ENCODE measurements at places on chromosomes 4 and X. TPM values are rescaled to one million over a fixed set of nuclear protein-coding genes. Genes with fewer than 3 reads are reported as not detected.

DNA sequence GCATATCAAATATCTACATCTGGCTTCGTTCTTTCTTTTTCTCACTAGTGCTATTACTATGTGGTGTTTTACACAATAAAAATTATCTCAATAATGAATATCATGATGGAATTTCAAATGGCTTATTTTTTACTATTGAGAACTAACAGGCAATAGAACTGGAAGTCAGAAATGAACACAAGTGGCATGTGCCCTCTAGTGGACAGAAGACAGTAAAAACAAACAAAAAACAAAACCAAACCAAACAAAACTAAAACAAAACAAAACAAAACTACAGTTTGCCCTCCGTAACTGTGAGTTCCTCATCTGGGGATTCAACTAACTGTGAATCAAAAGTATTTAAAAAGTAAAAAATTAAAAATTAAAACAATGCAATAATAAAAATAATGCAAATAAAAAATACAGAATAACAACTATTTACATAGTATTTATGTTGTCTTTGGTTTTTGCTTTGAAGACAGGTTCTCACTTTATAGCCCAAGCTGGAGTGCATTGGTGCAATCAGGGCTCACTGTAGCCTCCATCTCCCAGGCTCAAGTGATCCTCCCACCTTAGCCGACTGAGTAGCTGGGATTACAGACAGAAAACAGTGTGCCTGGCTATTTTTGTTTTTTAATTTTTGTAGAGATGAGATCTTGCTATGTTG, 195.6 kb upstream of the TACR3 start:
- DNase-seq, result no peak
- H3K27ac ChIP-seq, result no peak overlapping the region
- no peak overlapping the region for H3K4me3 ChIP-seq
- H3K27me3 ChIP-seq, result no peaks in the 10 kb centered on the region
- H3K36me3 ChIP-seq, result no peaks in the 10 kb centered on the region

- H3K36me3 ChIP-seq, result no peaks in the 10 kb centered on the region
- H3K4me1 ChIP-seq, result no peaks in the 10 kb centered on the region
- H3K4me3 ChIP-seq, result no peak overlapping the region
- H3K27ac ChIP-seq, result no peak overlapping the region
- no peak for DNase-seq
These were observed 23.0 kb upstream of the SLC25A4 start for GRCh38 chr4:185119927-185120630.

DNA sequence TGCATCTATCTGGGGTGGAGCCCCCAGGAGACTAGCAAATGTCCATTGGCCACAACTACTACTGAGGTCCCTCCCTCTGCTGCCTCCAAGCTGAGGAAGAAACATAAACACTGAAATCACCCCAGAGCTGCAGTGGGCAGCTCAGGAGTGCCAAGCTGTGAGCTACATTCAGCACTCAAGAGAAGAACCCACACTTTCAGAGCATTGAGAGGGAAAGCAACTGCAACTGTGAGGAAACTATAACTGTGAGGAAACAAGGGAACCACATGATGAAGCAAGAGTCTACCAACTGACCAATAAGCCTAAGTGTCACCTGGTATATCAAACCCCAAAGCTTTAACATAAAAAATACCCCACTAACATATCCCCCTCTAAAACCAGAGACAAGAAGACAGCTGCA, 373.5 kb upstream of the TACR3 start:
- no peaks in the 10 kb centered on the region for H3K36me3 ChIP-seq
- H3K4me3 ChIP-seq, result no peak overlapping the region
- H3K27ac ChIP-seq, result no peak overlapping the region

HOPX gene
- 1.5 TPM for total RNA-seq

Data from colonic mucosa (tissue), 4 donors.